ENCODE measurements at places on chromosomes 7 and 10.

GRCh38 chr7:147971606-147972110 is 618.9 kb upstream of the C7orf33 start:
- no peak for DNase-seq

- DNase-seq = no peak
These were observed 722.4 kb upstream of the POT1 start for GRCh38 chr7:125651823-125652528.

DNA sequence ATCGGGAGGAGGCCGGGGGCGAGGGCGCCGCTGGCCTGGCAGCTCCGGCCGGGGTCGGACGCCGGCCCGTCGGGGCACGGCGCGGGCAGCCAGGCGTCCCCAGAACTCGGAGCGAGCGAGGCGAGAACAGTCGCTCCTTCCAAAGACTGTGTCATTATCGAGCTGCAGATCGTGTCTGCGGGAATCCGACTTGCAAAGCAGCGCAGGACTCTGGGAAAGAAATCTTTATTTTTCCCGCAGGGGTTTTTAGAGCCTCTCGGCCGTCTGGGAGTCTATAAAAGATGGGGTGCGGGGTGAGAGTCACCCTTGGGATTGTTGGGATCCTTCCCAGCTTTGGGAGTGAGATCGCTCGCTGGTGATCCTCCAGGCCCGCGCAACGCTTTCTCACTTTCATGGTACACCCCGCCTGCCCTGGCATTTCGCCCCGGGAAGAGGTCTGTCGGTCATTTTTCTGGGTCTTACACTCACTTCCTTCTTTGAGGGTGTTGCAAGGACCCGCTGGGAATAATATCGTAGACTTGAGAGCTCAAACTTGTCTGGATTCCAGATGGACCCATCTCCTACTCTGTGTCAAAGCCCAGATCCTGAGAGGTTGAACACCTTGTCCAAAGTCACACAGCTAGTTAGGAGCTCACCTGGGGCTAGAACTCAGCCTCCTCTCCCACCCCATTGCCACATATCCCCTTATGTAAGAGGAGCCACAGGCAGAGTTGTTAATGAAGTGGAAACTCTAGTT is 1.0 kb downstream of the UBTD1 start:
- DNase-seq = peak; percentile 70

GRCh38 chr10:4947635-4948596 is 15.3 kb upstream of the AKR1C1 start:
- peak; percentile 39 for DNase-seq

- DNase-seq = peak; percentile 59
These were observed 6.0 kb upstream of the TMED4 start for GRCh38 chr7:44587843-44588711.

- DNase-seq = no peak
These were observed 45.1 kb downstream of the CHN2 start for GRCh38 chr7:29239638-29240037.

DNA sequence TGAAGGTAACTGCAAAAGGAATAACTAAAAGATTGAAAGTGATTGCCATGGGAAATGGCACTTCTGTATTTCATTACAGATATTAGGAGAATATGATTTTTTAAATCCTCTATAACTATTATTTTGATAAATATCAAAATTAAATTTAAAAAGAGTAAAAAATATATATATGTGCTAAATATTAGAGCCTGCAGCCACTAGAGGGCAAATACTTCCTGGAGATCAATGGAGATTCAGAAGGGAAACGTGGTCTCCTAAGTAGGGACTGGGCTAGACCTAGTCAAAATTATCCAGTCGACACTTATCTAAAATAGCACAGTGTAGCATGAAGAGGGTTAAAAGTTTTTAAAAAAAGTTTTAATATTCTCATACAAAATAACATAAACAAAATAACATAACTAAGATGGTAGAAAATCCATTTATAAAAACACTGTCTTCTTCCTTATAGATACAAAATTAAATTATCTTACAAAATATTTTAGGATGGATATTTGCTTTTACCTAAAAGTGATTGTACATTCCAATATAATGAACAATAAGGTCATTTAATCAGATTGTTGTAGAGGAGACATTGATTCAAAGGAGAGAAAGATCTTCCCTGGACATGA is 434.3 kb downstream of the MDFIC start:
- DNase-seq = no peak

GRCh38 chr10:36669615-36670352 is 455.6 kb upstream of the ANKRD30A start:
- peak; percentile 63 for DNase-seq

DNA sequence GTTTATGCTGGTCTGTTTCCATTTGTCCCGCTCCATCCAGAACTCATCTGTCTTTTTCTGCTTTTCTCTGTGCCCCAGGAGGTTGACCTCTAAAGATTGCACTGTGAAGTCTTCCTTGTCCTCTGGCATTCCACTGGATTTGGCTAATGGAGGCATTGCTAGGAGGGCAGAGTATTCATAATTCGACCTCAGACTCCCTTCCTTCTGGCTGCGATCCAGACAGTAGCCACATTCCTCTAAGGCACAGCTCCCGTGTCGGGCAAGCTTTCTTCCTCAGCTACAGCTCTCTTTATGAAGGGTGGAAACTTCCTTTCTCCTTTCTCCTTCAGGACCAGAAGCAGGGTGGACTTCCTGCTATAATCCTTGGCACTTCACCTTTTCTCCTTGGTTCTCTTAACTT is 175.9 kb downstream of the BAMBI start:
- peak; percentile 41 for DNase-seq

GRCh38 chr7:135710417-135711138 is 17.4 kb downstream of the SLC13A4 start:
- no peak for DNase-seq

- no peak for DNase-seq
These were observed 199.7 kb downstream of the BMPER start for GRCh38 chr7:34104992-34105391.

- DNase-seq = no peak
These were observed 50.4 kb downstream of the FAM171A1 start for GRCh38 chr10:15320522-15321203.

GRCh38 chr10:88211230-88211629 is 347.8 kb downstream of the PTEN start:
- no peak for DNase-seq

DNA sequence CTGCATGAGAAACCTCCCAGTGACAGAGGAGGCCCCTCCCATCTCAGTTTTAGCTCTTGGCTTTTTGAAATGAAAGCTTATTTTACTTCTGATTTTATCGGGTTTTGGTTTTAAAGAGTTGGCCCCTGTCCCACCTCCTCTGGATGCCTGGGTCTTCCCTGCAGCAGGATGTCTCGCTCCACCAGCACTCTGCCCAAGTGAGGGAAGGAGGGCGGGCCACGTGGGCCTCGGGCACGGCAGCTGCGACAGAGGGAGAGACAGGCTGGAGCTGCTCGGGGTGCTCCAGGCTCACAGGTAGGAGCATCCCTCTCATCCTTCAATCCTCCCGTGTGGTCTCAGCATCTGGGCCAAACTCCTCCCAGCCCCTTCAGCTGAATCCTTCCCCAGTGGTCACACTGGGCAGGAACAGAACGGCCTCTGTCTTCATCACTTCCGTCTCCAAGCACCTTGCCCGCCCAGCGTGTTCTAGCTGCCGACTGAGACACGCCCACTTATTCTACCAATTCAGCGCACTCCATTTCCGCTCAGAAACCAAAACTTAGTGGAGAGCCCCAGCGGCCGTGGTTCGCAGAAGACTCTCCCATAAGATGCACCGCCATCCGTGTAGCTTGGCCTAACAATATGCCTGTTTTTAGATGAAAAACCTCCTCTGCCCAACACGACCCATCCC is 222.9 kb downstream of the GLRX3 start:
- DNase-seq = no peak

DNA sequence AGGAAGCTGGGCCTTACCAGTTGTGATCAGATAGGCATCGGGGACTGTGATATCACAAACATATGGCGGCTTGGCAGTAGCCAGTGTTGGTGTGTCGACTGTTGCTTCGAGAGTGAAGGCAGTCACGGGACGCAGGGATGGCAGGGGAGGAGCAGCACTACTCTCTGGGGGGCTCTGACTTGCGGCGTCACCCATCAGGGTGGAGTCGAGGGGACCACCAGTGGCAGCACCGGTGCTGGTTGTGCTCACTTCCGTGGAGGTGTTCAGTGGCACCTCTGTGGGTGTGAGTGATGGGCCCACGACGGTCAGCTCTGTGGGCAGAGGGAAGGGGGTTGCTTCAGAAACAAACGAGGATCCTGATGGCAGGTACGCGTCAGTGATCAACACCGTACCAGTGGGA is 64.5 kb downstream of the KIAA1549 start:
- DNase-seq = no peak

GRCh38 chr10:91409069-91409868 is 875 bp upstream of the HECTD2 start:
- peak; percentile 95 for DNase-seq

GRCh38 chr7:148747274-148747673 is 48.6 kb downstream of the CUL1 start:
- DNase-seq = no peak

GRCh38 chr7:101817471-101818286 is at the start of gene CUX1:
Gene CUX1 (plus strand): TSS chr7:101817626. CDS start chr7:101817640, 14 bp downstream.
- peak; percentile 31 for DNase-seq

GRCh38 chr7:35593899-35594298 is 101.0 kb downstream of the HERPUD2 start:
- DNase-seq = no peak

- no peak for DNase-seq
These were observed 97.0 kb downstream of the BAMBI start for GRCh38 chr10:28774051-28774995.

GRCh38 chr10:124680675-124681074 is 63.5 kb downstream of the FAM53B start:
- no peak for DNase-seq

DNA sequence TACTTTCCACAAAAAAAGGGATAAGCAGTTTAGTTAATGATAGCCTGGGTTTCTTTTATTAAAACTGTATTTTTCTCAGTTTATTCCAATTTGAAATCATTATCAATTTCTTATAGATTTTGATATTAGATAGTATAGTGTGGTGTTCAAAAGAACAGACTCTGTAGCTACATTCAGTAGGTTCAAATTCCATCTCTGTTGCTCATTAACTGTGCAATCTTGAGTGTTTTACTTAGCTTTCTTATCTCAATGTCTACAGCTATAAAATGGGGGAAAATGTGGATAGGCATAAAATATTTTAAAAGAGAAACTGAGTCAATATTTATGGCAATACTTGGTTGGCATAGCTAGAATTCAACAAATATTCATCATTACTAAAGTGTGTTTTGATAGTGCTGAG is 86.9 kb upstream of the SEMA3A start:
- no peak for DNase-seq

- DNase-seq = no peak
These were observed 12.4 kb upstream of the SERPINE1 start for GRCh38 chr7:101114492-101114891.

All from femur (tissue), 1 donor.